Left renal cortex interstitium (tissue), 4 donors: ENCODE measurements at places on chromosomes 2 and 18.

DNA sequence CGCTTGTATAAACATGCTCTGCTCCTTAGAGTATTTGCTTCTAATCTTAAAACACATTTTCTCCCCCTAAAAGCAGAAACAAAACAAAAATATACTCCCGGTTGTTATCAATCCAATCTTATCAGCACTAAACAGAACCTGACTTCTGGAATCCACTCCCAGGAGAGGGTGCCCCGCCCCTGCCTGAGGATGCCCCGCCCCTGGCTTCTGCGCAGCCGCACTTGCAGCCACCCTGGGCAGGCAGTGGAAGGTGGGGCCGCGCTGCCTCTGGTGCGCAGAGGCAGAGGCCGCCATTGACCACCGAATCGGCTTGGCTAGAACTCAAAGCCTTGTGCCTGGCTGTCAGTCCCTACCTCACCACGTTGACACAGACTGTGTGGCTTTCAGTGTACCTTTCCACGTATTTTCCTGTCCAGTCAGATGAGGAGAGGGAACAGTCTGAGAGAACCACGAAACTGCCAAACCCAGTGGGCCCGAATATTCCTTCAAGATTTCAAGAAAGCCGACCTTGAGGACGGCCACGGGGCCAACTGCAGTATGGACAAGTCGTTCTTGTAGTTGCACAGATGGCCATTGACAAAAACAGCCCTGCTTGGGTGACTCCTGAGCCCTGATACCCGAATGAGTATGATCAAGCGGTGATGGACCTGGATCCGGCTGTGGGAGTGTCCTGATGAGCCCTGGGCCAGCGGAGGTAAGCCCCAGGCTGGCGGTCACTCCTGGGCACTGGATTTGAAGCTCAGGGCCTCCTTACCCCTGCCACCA, 46.2 kb upstream of the ARHGAP28 start:
- no peak for DNase-seq

- DNase-seq, result no peak
Measured at GRCh38 chr2:128026448-128027277, 1.2 kb downstream of the SAP130 start.

- DNase-seq, result no peak
Measured at GRCh38 chr2:171141320-171141719, 19.4 kb downstream of the TLK1 start.

DNA sequence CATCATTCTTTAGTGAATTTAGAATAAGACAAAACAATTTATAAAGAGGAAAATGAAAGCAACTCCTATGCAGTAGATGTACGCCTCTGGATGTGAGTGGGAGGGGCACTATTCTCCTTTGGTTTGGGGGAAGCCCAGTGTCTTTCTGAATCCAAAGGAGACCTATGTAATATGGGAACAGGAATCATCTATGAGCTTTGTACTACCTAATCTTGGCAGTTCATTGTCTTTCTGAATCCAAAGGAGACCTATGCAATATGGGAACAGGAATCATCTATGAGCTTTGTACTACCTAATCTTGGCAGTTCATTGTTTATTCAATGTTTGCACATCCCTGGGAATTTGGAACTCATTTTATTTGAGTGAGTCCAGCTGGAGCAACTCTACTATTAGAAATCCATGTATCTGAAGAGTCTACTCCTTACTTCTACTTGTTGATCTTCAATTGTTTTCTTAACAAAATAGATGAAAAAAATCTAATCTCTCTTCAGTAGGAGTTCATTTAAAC, 401.1 kb upstream of the LRATD1 start:
- no peak for DNase-seq

- DNase-seq, result no peak
Measured at GRCh38 chr2:193373120-193373519, 1178.4 kb upstream of the TMEFF2 start.

- no peak for DNase-seq
Measured at GRCh38 chr2:126634273-126634861, 21.6 kb upstream of the GYPC start.

DNA sequence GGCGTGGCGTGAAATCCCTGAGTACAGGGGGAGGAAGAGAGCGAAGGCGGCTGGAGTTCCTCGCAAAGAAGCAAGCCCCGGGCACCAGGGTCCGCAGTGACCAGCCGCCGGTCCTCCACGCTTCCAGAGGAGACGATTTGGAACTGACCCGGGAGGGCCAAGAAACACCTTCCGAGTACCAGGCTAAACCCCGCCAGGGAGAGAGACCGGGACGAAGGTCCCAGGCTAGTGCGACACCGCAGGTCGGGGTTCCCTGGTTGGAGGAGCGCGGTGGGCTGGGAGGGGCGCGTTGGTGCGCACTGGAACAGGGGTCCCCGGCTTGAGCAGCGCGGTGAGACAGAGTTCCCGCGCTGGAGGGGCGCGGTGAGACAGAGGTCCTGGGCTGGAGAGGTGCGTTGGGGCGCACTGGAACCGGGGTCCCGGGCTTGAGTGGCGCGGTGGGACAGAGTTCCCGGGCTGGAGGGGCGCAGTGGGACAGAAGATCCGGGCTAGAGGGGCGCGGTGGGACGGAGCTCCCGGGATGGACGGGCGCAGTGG, 901 bp downstream of the WDFY1 start:
- DNase-seq, result peak; percentile 15

GRCh38 chr2:166614503-166614902, 120.5 kb upstream of the SCN7A start:
- DNase-seq, result no peak

GRCh38 chr2:117512307-117512706, 302.2 kb upstream of the DDX18 start:
- no peak for DNase-seq

DNA sequence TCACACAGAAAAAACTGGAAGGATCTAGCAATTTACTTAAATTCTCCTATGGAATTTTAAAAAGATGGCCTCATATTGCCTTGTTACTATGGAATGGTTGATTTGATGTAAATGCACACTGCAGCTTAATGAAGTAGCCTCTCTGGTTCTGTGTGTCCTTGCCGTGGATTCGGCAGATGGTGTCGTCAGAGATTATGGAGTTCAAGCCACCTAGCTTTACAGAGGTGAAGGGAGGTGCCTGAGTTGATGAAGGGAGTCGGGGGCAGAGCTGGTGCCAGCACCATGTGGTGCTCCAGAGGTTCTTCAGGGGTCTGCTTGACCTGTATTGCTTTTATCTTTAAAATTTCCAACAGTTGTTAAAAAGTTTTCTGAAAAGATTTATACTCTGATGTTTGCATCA, 48.8 kb downstream of the ASAP2 start:
- no peak for DNase-seq

- DNase-seq, result no peak
Measured at GRCh38 chr2:128501700-128502099, 183.0 kb upstream of the HS6ST1 start.

GRCh38 chr18:74498712-74499627, 2.8 kb downstream of the CNDP2 start:
- no peak for DNase-seq

GRCh38 chr2:98300141-98300874, 45.9 kb upstream of the CNGA3 start:
- DNase-seq, result no peak

GRCh38 chr2:20621366-20622295, 29.3 kb downstream of the HS1BP3 start:
- no peak for DNase-seq

DNA sequence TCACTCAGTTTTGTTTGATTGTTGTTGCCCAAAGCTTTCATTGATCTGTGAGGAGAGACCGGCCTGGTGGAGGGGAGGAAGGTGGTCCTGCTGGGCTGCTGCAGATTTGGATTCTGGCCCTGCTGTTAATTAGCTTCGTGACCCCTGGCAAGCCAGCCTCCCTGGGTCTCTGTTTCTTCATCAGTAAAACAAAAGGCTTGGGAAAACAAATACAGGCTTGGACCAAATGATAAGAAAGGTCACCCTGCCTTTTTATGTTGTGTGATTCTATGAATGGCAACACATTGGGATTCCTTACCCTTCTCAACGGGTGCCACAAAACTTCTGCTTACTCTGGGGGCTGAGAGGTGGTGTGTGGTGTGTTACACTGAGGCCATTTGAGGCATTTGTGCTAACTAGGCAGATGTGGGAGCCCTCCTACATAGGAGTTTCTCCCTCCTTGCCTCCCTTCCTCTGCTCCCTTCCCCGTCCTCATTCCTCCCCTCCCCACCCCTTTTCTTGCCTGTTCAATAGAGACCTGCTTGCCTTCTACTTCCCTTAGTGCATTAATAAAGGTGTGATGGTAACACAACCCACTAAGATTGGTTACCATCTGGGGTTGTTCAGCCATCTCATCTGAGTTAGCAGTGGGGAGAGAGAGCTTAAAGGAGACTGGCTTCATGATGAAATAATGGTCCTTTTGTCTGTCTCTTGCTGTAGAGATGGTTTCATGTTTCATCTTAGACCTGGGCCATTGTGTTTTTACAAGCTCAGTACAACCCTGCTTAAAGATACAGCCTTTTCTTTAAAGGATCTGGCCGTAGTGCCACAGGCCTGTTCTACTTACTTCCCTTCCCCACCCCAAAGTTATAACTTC, 96.2 kb downstream of the TANC1 start:
- no peak for DNase-seq

DNA sequence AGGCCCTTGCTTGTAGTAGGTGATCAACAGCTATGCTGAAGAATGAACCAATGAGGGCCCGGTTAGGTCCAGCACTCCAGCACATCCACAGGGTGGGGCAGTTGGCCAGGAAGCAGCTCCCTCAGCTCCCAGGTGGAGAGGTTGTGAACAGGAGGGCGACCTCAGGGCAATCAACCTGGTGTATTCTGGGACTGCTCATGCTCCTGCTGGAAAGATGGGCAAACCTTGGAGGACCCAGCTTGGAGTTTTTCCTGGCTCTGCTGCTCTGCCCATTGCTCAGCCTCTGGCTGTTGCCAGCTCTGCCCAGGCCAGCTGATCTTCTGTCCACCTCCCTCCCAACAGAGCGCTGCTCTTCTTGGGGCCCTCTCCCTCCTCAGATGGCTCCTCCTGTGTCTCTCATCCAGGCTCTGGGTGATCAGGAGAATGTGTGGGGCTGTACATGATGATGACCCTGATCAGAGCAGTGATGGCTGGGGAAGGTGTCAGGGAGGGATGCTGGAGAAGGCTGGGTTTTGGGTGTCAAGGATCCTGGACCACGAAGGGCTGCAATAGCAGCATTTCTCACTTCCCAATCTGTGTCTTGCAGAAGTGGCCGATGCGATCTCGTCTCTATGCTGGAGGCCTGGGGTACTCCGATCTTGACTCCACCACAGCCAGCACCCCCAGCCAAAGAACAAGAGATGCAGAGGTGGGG, 3.4 kb downstream of the TCF23 start:
- no peak for DNase-seq

GRCh38 chr2:239666855-239667376, 266.1 kb upstream of the HDAC4 start:
- no peak for DNase-seq

- DNase-seq, result no peak
Measured at GRCh38 chr18:49082714-49083688, 132.2 kb upstream of the SMAD7 start.

GRCh38 chr2:65700720-65701119, 268.3 kb upstream of the SPRED2 start:
- DNase-seq, result no peak
